Hippocampal formation (tissue), 2 donors: ENCODE measurements at places on chromosomes 12 and 14.

DNA sequence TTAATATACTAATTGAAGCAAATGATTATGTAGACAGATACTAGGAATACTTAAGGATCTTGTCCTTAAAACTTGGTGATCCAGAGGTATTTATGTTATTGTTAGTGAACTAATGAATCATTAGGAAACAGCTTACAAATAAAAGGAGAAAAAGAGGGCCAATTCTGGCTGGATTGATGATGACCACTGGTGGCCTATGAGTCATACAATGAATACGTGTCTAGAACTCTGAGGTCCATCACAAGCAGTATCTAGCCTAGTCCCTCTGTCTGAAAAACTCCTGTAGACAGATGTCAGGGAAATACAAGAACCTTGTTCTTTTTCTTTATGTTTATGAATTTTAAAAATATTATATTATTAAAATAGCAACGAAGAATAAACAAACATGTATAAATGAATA, 51.7 kb upstream of the RTL1 start:
- no peak for DNase-seq

- no peak for DNase-seq
Observed at GRCh38 chr12:68286396-68286795, 33.0 kb upstream of the IL22 start.

GRCh38 chr12:7709969-7710675, 1.1 kb upstream of the DPPA3 start:
- no peak for DNase-seq

GRCh38 chr14:52494444-52494843, 57.9 kb downstream of the TXNDC16 start:
- no peak for DNase-seq

- DNase-seq = no peak
Observed at GRCh38 chr12:66563220-66563619, 115.7 kb downstream of the GRIP1 start.

DNA sequence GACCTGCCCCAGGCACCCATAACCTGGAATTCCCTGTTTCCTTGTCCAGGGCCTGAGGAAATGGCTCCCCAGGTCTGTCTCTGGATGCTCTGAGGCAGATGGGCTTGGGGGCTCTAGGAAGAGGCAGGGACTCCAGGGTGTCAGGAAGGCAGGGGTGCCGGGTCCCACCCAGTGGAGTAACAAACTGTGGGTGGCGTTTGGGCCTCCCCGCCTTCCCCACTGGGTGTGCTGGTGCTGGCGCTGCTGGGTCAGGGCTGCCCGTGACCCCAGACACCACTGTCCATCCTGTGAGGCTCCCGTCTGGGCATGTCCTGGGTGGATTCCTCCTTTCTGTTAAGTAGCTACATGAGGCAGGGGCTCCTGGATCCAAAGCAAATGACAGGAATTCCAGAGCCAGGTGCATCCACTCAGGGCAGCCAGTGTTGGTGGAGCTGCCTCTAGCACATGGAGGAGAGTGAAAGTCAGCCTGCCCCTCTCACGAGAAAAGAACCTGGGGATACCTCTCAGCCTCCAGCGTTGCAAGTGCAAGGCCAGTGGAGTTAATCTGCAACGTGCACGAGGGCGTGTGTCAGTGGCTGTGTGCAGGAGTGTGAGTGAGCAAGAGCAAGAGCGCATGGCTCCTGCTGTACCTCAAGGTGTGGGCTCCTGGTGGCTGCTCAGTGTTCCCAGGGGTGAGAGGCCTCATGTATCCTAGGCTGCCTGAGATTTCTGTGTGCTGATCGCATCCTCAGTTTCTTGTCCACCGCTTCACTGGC, 403.1 kb downstream of the TMEM121 start:
- DNase-seq = no peak

DNA sequence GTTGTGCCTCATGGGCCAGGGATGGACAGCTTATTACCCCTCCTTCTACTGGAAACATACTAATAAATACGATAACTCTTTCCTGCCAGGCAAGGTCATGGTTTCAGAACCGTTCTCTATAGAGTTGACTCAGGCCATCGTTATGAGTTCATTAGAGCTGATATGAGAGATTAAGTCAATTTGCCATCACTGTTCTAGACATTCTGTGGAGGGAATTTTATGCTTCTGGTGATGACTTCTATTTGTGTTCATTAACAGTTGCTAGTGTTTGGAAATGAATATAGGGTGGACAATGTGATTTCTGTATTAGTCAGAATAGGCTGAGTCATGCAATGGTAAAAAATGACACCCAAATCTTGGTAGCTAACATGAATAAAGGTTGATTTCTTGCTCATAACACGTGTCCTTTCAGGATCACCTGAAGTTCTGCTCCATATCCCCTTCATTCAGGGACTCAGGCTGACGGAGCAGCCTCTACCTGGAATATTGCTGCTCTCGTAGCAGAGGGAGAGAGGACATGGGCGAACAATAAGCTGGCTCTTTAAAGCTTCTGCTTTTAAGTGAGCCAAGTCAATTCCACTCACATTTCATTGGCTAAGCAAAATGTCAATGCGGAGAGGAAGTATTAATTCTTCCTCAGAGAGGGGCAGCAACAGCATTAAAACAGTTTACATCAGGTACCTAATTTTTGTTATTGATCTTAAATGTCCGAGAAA, 18.5 kb upstream of the TBPL2 start:
- DNase-seq = no peak

GRCh38 chr14:50772412-50772811, 58.5 kb downstream of the NIN start:
- DNase-seq = no peak

DNA sequence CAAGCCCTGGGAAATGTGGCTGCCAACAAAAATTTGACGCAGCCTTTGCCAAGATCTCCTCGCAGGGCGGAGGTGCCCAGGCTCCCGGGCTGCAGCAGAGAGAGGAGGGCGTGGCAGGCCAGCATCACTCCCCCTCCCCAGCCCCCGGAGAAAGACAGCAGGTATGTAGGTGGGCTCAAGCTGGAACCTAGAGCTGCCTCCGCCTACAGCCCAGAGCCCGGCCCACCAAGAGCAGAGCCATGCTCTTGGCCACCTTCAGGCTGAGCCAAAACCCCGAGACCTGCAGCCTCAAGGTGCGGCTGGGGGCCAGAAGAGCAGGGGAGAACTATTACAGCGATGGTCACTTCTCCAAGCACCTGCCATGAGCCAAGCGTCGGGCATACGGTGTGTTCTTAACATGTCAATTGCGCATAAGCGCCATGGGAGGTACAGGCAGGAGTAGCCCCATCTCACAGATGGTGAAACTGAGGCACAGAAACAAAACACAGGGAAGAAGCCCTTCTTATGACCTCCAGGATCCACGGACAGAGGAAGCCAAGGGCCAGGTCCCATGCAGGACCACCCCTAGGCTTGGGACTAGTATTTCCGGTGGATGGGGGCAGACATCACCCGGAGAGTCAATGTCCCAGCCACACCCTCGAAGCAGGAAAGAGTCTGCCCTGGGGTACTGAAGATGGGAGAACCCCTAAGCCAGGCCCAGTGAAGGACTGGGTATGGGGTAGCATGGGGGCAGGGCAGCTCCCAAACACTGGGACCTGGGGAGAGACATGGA, 109.0 kb downstream of the NCOR2 start:
- DNase-seq = no peak
